ENCODE measurements at places on chromosomes 5 and 9.

GRCh38 chr9:129184219-129184524, 6.1 kb upstream of the IER5L start:
- peaks cover 30% of the 10 kb centered on the region for H3K27me3 ChIP-seq
- DNase-seq = no peak
- no peaks in the 10 kb centered on the region for H3K36me3 ChIP-seq
- H3K27ac ChIP-seq = no peak overlapping the region

GRCh38 chr5:79857714-79858409, 133.2 kb downstream of the MTX3 start:
- no peak overlapping the region for H3K4me3 ChIP-seq
- no peaks in the 10 kb centered on the region for H3K27me3 ChIP-seq
- no peaks in the 10 kb centered on the region for H3K4me1 ChIP-seq
- peak; percentile 94 for DNase-seq
- H3K36me3 ChIP-seq = no peaks in the 10 kb centered on the region

- peak overlapping the region; percentile 96 for H3K4me3 ChIP-seq
- no peaks in the 10 kb centered on the region for H3K27me3 ChIP-seq
- H3K27ac ChIP-seq = peak overlapping the region; percentile 100
- H3K36me3 ChIP-seq = no peaks in the 10 kb centered on the region
These were observed 739 bp downstream of the PPP2CA start for GRCh38 chr5:134224888-134225779.

DNA sequence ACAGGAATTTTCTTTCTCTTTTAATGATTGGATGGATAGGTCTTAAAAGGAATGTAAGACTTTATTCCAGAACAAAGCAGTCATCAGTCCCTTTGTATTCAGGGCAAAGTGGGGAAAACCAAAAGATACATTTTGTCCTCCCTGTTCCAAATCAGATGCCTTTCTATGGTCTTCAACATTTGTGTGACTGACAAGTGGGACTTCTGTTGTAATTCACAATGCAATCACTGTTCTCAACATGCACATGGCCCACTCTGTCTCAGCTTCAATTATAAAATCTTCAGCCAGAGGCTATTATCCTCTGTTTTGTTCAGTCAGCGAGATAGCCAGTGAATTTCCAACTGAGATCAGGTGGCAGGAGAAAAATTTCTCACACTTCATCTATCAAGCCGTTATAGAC, 95.5 kb upstream of the ERBIN start:
- H3K4me1 ChIP-seq = peaks cover 2% of the 10 kb centered on the region
- H3K4me3 ChIP-seq = no peak overlapping the region
- no peaks in the 10 kb centered on the region for H3K27me3 ChIP-seq

GRCh38 chr5:44506561-44506960, 117.3 kb upstream of the FGF10 start:
- DNase-seq = no peak
- no peaks in the 10 kb centered on the region for H3K36me3 ChIP-seq
- no peak overlapping the region for H3K4me3 ChIP-seq

DNA sequence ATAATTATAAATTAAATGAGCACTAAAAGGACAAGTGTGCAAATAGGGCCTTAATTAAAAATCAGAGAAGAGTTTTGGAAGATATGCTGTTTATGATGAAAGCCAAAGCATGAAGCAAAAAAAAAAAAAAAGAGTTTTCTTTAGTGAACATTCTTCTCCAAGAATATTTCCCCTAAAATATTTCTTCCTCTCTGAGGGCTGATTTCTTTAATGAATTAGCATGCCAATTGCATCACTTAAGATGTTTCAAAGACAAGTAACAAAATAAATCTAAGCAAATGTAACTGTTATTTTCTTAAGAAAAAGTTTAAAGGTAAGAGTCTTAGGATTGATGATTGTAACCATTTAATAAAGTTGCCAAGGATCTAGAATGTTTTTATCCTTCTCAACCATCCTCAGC, 81.6 kb upstream of the MPDZ start:
- no peaks in the 10 kb centered on the region for H3K4me1 ChIP-seq
- H3K27ac ChIP-seq = no peak overlapping the region
- DNase-seq = no peak
- no peak overlapping the region for H3K4me3 ChIP-seq

DNA sequence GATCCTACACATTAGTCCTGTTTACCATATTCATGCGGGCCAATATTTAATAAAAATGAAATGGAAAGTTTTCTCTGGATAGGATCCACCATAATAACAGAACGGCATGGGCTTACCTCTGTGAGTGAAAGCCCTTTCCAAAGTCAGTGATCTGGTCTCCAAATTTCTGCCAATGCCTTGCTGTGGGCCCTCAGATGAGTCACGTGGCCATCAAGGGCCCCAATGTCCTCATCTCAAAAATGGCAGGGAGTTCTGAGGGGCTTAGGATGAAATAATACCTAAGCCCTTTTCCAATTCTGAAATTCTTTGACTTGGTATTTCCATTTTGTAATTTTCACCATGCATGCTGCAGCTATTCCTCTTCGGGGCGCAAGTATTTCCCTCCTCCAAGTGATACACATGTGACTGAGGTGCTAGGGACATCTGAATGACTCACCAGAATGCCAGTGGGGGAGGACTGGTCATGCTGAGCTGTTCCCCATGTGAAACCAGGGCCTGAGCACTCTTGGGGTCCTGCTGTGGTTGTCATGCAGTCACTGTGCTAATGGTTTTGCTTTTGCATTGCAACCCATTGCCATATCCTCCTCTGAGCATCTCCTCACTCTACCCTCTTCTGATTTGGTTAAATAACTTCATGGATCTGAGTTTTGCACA, 35.0 kb downstream of the ITK start:
- no peaks in the 10 kb centered on the region for H3K27me3 ChIP-seq
- no peak overlapping the region for H3K4me3 ChIP-seq
- no peak for DNase-seq
- no peaks in the 10 kb centered on the region for H3K4me1 ChIP-seq
- H3K27ac ChIP-seq = no peak overlapping the region
- H3K36me3 ChIP-seq = no peaks in the 10 kb centered on the region

GRCh38 chr5:34040472-34040871, 2.5 kb downstream of the C1QTNF3 start:
- no peaks in the 10 kb centered on the region for H3K4me1 ChIP-seq
- H3K36me3 ChIP-seq = no peaks in the 10 kb centered on the region
- no peak overlapping the region for H3K4me3 ChIP-seq
- no peak for DNase-seq
- no peak overlapping the region for H3K27ac ChIP-seq

DNA sequence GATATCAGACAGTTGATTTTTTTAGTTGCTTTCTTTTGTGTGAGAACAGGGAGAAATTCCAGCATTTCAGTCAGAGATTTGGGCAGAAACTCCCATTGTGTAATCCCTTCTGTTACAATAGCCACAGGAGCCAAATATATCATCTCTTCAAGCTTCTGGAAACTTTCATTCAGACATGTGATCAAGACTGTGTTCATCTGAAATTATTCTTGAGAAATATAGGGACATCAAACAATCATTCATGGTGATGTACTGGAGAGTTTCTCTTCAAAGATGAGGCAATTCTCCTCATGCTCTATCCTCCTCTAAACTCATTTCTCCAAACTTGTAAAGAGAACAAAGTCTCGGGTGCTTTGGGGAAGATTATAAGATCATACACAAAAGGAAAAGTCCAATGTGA, 35.2 kb upstream of the CSNK1G3 start:
- H3K36me3 ChIP-seq = no peaks in the 10 kb centered on the region
- H3K27me3 ChIP-seq = no peaks in the 10 kb centered on the region
- no peak for DNase-seq
- no peaks in the 10 kb centered on the region for H3K4me1 ChIP-seq
- H3K27ac ChIP-seq = no peak overlapping the region
- no peak overlapping the region for H3K4me3 ChIP-seq

DNA sequence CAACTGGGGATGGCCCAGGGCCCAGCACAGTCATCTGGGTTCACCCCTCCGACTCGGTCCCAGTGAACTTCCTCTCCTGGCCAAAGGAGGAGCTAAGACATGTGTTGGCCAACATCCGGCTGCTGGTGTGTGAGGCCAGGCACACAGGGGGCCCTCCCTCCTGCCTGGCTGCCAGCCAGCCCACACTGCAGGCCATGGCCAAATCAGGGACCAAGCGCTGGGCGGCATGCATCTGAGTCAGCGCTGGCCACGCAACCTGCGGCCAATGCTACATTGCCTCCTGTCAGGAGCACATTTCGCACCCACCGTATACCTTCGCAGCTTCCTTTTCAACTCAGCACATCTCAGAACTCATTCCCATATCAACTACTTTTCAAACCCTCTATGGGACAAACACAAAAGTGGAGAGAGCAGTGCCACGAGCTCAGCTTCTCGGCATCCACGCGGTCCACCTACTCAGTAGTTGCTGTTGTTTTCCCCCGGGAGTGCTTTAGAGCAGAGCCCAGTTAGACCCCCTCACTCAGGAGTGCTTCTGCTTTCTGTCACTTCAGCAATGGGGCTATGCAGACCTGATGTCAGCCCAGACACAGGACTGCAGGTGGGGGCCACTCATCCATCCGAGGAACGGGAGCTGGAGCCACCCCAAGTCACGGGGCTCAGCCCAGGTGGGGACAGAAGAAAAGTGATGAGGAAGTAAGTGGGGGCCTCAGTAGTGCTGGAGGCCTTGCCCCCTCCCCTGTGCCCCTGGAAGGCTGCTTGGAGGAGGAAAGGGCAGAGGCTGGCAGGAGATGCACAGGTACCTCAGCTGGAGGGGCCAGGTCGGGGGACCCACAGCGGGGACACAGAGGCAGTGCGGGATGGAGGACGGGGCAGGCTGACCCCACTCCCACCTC, 13.9 kb downstream of the NINJ1 start:
- no peak overlapping the region for H3K27ac ChIP-seq
- H3K4me3 ChIP-seq = no peak overlapping the region
- peaks cover 4% of the 10 kb centered on the region for H3K36me3 ChIP-seq
- peaks cover 9% of the 10 kb centered on the region for H3K4me1 ChIP-seq
- no peaks in the 10 kb centered on the region for H3K27me3 ChIP-seq

GRCh38 chr5:137188566-137188965, 310.6 kb downstream of the SPOCK1 start:
- H3K27ac ChIP-seq = no peak overlapping the region
- no peak for DNase-seq
- no peaks in the 10 kb centered on the region for H3K27me3 ChIP-seq
- H3K4me1 ChIP-seq = no peaks in the 10 kb centered on the region
- no peak overlapping the region for H3K4me3 ChIP-seq

GRCh38 chr5:147390654-147391225, 119.1 kb downstream of the DPYSL3 start:
- H3K4me1 ChIP-seq = peaks cover 9% of the 10 kb centered on the region
- peaks cover 56% of the 10 kb centered on the region for H3K36me3 ChIP-seq
- no peak overlapping the region for H3K27ac ChIP-seq
- no peak overlapping the region for H3K4me3 ChIP-seq

GRCh38 chr9:130423272-130423671, 21.5 kb upstream of the ASS1 start:
- peaks cover 9% of the 10 kb centered on the region for H3K4me1 ChIP-seq
- no peak for DNase-seq
- no peak overlapping the region for H3K4me3 ChIP-seq
- H3K36me3 ChIP-seq = no peaks in the 10 kb centered on the region
- no peak overlapping the region for H3K27ac ChIP-seq

GRCh38 chr9:97565262-97565661, 63.8 kb downstream of the TMOD1 start:
- no peak for DNase-seq
- no peak overlapping the region for H3K4me3 ChIP-seq
- H3K27ac ChIP-seq = no peak overlapping the region

- H3K36me3 ChIP-seq = no peaks in the 10 kb centered on the region
- no peak overlapping the region for H3K27ac ChIP-seq
- peaks cover 4% of the 10 kb centered on the region for H3K4me1 ChIP-seq
These were observed 13.2 kb upstream of the AQP7 start for GRCh38 chr9:33415501-33416038.

DNA sequence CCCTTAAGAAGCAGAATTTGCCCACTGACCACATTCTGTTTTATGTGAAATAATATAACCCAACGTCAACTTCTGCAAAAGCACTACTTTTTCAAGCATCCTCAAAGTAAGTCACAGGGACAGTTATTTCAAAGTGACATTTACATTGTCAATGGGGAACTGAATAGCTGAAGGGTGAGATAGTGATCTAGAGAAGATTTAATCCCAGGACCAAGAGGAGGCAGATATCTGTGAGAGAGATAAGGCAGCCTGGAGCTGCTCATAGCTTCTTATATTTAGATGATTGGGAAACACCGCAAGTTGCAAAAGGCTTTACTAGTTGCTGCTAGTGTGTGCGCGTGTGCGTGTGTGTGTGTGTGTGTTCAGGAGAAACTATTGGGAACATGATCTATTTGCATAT, 210.4 kb upstream of the RFX3 start:
- H3K4me3 ChIP-seq = no peak overlapping the region
- H3K27ac ChIP-seq = no peak overlapping the region
- no peaks in the 10 kb centered on the region for H3K4me1 ChIP-seq
- H3K36me3 ChIP-seq = no peaks in the 10 kb centered on the region

DNA sequence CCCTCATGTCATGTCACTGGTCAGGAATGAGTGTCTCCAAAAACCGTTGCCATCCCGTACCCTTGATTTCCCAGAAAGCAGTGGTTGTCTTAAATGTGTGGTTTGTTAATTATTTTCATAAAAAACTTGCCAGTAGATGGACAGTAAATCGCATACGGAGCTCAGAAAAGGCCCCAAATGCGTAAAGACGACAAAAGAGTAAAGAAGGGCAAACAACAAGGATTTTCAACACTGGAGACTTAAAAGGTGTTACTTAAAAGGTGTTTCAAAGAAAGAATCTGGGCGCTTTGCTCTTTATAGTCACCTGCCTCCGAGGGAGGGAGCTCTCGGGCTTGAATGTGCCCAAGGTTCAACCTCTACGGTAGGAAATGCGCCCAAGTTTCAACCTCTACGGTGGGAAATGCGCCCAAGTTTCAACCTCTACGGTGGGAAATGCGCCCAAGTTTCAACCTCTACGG, 734 bp downstream of the KIF27 start:
- no peak for DNase-seq
- H3K27me3 ChIP-seq = no peaks in the 10 kb centered on the region
- H3K4me1 ChIP-seq = no peaks in the 10 kb centered on the region
- H3K4me3 ChIP-seq = peak overlapping the region; percentile 54
- H3K27ac ChIP-seq = peak overlapping the region; percentile 81

GRCh38 chr9:20996809-20997208, 34.6 kb downstream of the HACD4 start:
- H3K4me3 ChIP-seq = no peak overlapping the region
- DNase-seq = no peak
- peaks cover 4% of the 10 kb centered on the region for H3K36me3 ChIP-seq
- no peak overlapping the region for H3K27ac ChIP-seq

DNA sequence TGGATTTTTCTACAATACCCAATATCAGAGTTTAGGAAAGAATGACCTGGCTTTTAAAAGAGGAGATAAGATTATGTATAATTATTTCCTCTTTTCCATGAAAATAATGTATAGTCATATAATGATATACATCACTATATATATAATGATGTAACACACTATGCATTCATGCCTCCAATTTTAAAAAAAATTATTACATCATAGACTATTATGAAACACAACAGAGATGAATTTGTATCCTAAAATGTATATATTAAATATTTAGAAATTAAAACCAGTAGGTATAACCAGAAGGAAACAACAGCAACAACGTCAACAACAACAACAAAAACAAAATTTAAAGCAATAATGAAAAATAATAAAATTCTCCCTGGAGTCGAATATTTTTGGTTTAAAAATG, 1856.5 kb upstream of the CDH6 start:
- no peak for DNase-seq
- no peaks in the 10 kb centered on the region for H3K36me3 ChIP-seq
- H3K27ac ChIP-seq = no peak overlapping the region
- no peaks in the 10 kb centered on the region for H3K27me3 ChIP-seq

GRCh38 chr9:115445655-115446054, 327.7 kb upstream of the TNC start:
- no peak overlapping the region for H3K27ac ChIP-seq
- H3K27me3 ChIP-seq = no peaks in the 10 kb centered on the region
- H3K4me3 ChIP-seq = no peak overlapping the region
- DNase-seq = no peak
- H3K4me1 ChIP-seq = no peaks in the 10 kb centered on the region
